Lung (tissue), 17 donors: ENCODE measurements at places on chromosomes 1 and 21. TPM values are rescaled to one million over a fixed set of nuclear protein-coding genes. Genes with fewer than 3 reads are reported as not detected.
A peak's percentile ranks its signal among the peaks of the same experiment; 100 is the strongest.

- no peaks in the 10 kb centered on the region for H3K4me1 ChIP-seq
- no peaks in the 10 kb centered on the region for H3K36me3 ChIP-seq
- no peak overlapping the region for H3K4me3 ChIP-seq
- DNase-seq, result no peak
Observed at GRCh38 chr1:157089789-157090188, 9.8 kb downstream of the ETV3L start.

- H3K27ac ChIP-seq, result no peak overlapping the region
- no peaks in the 10 kb centered on the region for H3K36me3 ChIP-seq
- H3K4me1 ChIP-seq, result no peaks in the 10 kb centered on the region
- no peak for DNase-seq
- H3K27me3 ChIP-seq, result no peaks in the 10 kb centered on the region
- no peak overlapping the region for H3K4me3 ChIP-seq
Observed at GRCh38 chr1:100869996-100870395, 24.6 kb downstream of the EXTL2 start.

The HCN3 gene
- total RNA-seq, result 4.7 TPM

GRCh38 chr1:202367271-202367670 is 18.8 kb downstream of the PPP1R12B start:
- H3K4me3 ChIP-seq, result no peak overlapping the region
- H3K36me3 ChIP-seq, result no peaks in the 10 kb centered on the region
- H3K4me1 ChIP-seq, result peaks cover 5% of the 10 kb centered on the region
- DNase-seq, result no peak
- no peak overlapping the region for H3K27ac ChIP-seq

GRCh38 chr1:208039536-208040332 is 128.8 kb upstream of the CD34 start:
- no peaks in the 10 kb centered on the region for H3K27me3 ChIP-seq
- H3K4me1 ChIP-seq, result peaks cover 4% of the 10 kb centered on the region
- peaks cover 50% of the 10 kb centered on the region for H3K36me3 ChIP-seq
- DNase-seq, result no peak
- no peak overlapping the region for H3K27ac ChIP-seq

- H3K36me3 ChIP-seq, result no peaks in the 10 kb centered on the region
- H3K27ac ChIP-seq, result no peak overlapping the region
- no peak for DNase-seq
Observed at GRCh38 chr1:160853014-160853413, 9.7 kb downstream of the CD244 start.

The ZYG11A gene
- 0.20 TPM for total RNA-seq

GRCh38 chr1:163772246-163772645 is 450.5 kb downstream of the NUF2 start:
- no peaks in the 10 kb centered on the region for H3K4me1 ChIP-seq
- no peaks in the 10 kb centered on the region for H3K36me3 ChIP-seq
- no peak for DNase-seq

DNA sequence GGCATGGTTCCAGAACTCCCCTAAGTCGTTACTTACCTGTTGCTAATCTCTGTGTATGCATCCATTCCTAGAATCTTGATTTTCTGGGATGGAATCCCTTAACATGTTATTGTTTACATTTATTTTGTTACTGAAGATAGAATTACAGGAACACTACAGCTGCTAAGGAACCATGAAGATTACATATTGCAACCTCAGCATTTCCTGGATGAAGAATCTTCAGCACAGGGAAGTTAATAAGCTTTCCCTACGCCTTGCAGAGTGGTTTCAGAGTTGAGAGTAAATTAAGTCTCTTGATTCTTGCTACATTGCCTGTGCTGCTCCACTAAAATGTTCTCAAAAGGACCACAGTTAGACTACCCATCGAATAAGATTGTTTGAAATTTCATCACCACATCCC is 31.4 kb upstream of the GBP6 start:
- no peak overlapping the region for H3K4me3 ChIP-seq
- H3K36me3 ChIP-seq, result no peaks in the 10 kb centered on the region
- no peak for DNase-seq
- no peaks in the 10 kb centered on the region for H3K4me1 ChIP-seq
- H3K27ac ChIP-seq, result no peak overlapping the region

GRCh38 chr1:22176258-22176657 is 33.4 kb upstream of the WNT4 start:
- DNase-seq, result peak; percentile 16
- no peaks in the 10 kb centered on the region for H3K36me3 ChIP-seq
- no peaks in the 10 kb centered on the region for H3K4me1 ChIP-seq
- no peak overlapping the region for H3K4me3 ChIP-seq
- no peaks in the 10 kb centered on the region for H3K27me3 ChIP-seq
- no peak overlapping the region for H3K27ac ChIP-seq

DNA sequence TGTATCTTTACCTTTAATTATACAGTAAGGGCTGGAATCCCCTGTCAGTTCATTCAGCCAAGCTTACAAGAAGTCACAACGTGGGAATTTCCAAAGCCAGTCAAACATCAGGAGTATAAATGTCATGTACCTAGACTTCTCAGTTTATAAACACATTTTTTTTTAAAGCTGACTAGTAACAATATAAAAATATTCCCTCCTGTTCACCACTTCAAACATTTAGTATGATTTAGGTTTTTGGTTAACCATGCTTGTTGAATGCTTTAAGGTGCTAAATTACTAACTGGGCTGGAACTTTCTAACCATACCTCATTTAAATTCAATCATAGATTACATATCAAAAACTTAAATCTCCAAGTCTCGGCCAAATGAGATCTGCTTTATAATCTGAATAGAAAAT is 44.0 kb downstream of the JAK1 start:
- DNase-seq, result no peak
- no peaks in the 10 kb centered on the region for H3K27me3 ChIP-seq
- no peak overlapping the region for H3K4me3 ChIP-seq

The CELA2A gene
- total RNA-seq, result 1.5 TPM

- no peaks in the 10 kb centered on the region for H3K27me3 ChIP-seq
- no peaks in the 10 kb centered on the region for H3K36me3 ChIP-seq
- no peak for DNase-seq
- no peaks in the 10 kb centered on the region for H3K4me1 ChIP-seq
- H3K4me3 ChIP-seq, result no peak overlapping the region
Observed at GRCh38 chr1:11384170-11384554, 94.8 kb upstream of the DISP3 start.

DNA sequence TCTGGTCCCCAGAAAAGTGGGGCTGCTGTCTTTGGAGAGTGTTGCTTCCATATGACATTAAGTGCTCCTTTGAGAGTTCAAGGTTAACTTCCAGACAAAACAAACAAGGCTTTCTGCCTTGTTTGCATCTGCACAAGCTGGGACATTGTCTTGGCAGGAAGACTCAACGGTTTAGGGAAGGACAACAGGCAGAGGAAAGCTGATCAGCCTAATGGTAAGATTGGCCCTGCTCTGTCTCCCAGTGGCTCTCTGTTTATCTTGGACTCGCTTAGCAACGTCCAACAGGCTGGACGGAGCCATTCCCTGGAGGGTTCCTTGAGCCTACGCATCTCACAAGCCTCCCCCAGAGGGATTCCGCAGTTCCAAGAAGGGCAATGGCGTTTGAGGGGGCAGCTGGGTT is 62.2 kb upstream of the SLC44A3 start:
- H3K4me3 ChIP-seq, result no peak overlapping the region
- H3K36me3 ChIP-seq, result no peaks in the 10 kb centered on the region
- no peak overlapping the region for H3K27ac ChIP-seq
- H3K4me1 ChIP-seq, result no peaks in the 10 kb centered on the region
- DNase-seq, result peak; percentile 53

DNA sequence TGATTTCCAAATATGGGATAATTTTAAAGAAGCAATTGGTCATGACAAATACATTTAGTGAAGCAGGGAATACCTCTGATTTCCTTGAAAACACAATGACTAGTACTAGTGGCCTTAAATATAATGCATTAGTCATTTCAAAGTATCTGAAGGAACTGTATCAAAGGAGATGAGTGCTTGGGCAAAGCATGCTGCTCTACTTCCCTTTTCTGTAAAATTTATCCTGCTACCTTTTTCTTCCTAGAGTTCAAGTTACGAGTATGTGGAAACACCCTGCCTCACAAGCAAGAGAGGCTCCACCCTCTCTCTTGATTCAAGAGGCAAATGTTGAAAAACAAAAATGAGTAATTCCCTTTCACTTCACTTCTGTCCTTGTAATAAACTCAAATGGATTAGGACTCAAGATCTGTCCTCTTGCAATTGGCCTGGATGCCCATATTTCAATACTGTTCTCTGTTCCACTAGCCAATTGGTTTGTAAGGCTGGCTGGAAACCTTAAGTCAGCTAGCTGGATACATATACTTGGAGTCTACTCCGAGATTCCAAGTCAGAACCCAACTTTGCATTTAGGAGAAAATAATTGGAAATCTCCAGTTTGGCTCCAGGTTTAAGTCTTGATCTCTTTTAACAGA is 92.5 kb downstream of the CDC42BPA start:
- no peaks in the 10 kb centered on the region for H3K4me1 ChIP-seq
- H3K27me3 ChIP-seq, result no peaks in the 10 kb centered on the region
- H3K27ac ChIP-seq, result no peak overlapping the region
- no peaks in the 10 kb centered on the region for H3K36me3 ChIP-seq
- no peak overlapping the region for H3K4me3 ChIP-seq

GRCh38 chr1:204255966-204256365 is 42.2 kb upstream of the GOLT1A start:
- no peak for DNase-seq
- no peak overlapping the region for H3K27ac ChIP-seq
- no peaks in the 10 kb centered on the region for H3K4me1 ChIP-seq
- H3K36me3 ChIP-seq, result no peaks in the 10 kb centered on the region
- no peak overlapping the region for H3K4me3 ChIP-seq

- H3K4me3 ChIP-seq, result no peak overlapping the region
- no peak overlapping the region for H3K27ac ChIP-seq
- no peaks in the 10 kb centered on the region for H3K4me1 ChIP-seq
- peak; percentile 63 for DNase-seq
- H3K36me3 ChIP-seq, result no peaks in the 10 kb centered on the region
Observed at GRCh38 chr1:117268535-117269455, 58.1 kb upstream of the VTCN1 start.

DNA sequence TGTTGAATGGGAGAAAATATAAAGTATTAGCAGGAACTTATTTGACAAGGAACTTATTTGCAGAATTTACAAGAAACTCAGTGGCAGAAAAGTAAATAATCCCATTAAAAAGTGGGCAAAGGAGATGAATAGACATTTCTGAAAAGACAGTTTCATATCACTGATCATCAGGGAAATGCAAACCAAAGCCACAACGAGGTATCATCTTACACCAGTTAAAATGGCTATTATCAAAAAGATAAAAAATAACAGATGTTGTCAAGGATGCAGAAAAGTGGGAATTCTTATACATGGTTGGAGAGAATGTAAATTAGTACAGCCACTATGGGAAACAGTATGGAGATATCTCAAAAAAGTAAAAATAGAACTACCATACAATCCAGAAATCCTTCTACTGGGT is 61.0 kb downstream of the SYT14 start:
- H3K4me1 ChIP-seq, result no peaks in the 10 kb centered on the region
- H3K27me3 ChIP-seq, result no peaks in the 10 kb centered on the region
- DNase-seq, result no peak
- no peak overlapping the region for H3K27ac ChIP-seq

DNA sequence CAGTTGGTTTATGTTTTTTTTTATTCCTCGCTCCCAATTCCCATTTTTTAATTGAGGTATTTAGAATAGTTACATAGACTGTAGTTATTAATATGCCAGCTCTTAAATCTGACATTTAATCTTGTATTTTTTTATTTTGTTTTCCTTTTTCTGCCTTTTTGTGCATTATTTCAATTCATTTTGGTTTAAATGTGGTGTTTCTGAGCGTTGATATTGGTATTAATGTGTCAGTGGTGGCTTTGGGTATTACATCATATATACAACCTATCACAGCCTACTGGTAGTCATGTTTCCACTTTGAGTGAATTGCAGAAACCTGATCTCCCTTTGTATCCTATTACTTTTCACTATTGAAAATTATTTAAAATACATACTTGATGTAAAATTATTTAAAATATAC is 1027.3 kb downstream of the KCNT2 start:
- no peak for DNase-seq
- H3K36me3 ChIP-seq, result no peaks in the 10 kb centered on the region
- no peaks in the 10 kb centered on the region for H3K4me1 ChIP-seq
- H3K4me3 ChIP-seq, result no peak overlapping the region

The LCE1F gene
- total RNA-seq, result not detected

DNA sequence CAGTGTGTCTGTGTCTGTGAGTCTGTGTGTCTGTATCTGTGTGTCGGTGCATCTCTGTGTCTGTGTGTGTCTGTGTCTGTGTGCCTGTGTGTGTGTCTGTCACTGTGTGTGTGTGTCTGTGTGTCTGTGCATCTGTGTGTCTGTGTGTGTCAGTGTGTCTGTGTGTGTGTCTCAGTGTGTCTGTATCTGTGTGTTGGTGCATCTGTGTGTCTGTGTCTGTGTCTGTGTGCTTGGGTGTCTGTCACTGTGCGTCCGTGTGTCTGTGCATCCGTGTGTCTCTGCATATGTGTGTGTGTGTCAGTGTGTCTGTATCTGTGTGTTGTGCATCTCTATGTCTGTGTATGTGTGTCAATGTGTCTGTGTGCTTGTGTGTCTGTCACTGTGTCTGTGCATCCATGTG is 44.7 kb upstream of the POFUT2 start:
- no peaks in the 10 kb centered on the region for H3K36me3 ChIP-seq
- no peak overlapping the region for H3K27ac ChIP-seq
- H3K4me1 ChIP-seq, result peaks cover 47% of the 10 kb centered on the region
- no peak overlapping the region for H3K4me3 ChIP-seq
- H3K27me3 ChIP-seq, result no peaks in the 10 kb centered on the region

The IQCC gene
- 3.8 TPM for total RNA-seq

The BTG3 gene
- total RNA-seq, result 47.9 TPM

The NHLH1 gene
- 0.18 TPM for total RNA-seq

GRCh38 chr1:198330982-198331615 is 174.3 kb downstream of the NEK7 start:
- H3K4me1 ChIP-seq, result no peaks in the 10 kb centered on the region
- no peak overlapping the region for H3K27ac ChIP-seq
- no peaks in the 10 kb centered on the region for H3K36me3 ChIP-seq
- no peaks in the 10 kb centered on the region for H3K27me3 ChIP-seq
- DNase-seq, result no peak
- H3K4me3 ChIP-seq, result no peak overlapping the region

GRCh38 chr1:200336901-200337391 is 72.9 kb downstream of the ZNF281 start:
- no peak overlapping the region for H3K27ac ChIP-seq
- no peaks in the 10 kb centered on the region for H3K4me1 ChIP-seq
- H3K4me3 ChIP-seq, result no peak overlapping the region
- no peaks in the 10 kb centered on the region for H3K27me3 ChIP-seq

The PRDX6 gene
- total RNA-seq, result 273 TPM

The SEC16B gene
- 1.3 TPM for total RNA-seq

- peaks cover 14% of the 10 kb centered on the region for H3K4me1 ChIP-seq
- H3K27ac ChIP-seq, result no peak overlapping the region
- H3K27me3 ChIP-seq, result no peaks in the 10 kb centered on the region
- H3K36me3 ChIP-seq, result no peaks in the 10 kb centered on the region
- no peak for DNase-seq
Observed at GRCh38 chr1:64004451-64005025, 198.9 kb upstream of the UBE2U start.

The RYR2 gene
- total RNA-seq, result 2.9 TPM

DNA sequence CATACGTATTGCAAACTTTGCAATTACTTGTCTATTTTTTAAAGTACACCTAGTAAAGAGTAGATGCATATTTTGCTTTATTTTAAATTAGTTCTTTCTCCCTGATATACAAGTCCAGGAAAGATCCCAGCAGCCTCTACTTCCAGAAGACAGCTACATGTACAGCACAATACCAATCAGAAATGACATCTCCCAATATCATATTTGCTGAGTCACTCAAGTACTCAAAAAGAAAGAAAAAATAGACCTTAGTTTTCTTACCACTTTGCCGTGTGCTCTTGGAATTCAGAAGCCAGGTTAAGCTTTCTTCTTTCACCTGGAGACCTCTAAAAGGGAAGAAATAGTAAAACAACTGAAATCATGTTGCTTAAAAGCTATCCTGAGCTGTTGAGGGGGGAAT is 412.6 kb upstream of the RUNX1 start:
- no peak for DNase-seq
- no peak overlapping the region for H3K4me3 ChIP-seq
- H3K36me3 ChIP-seq, result no peaks in the 10 kb centered on the region
- H3K4me1 ChIP-seq, result no peaks in the 10 kb centered on the region
- H3K27me3 ChIP-seq, result no peaks in the 10 kb centered on the region
